ENCODE measurements at places on chromosomes 6 and 20. TPM values are rescaled to one million over a fixed set of nuclear protein-coding genes. Genes with fewer than 3 reads are reported as not detected.

Gene KCNS1
- total RNA-seq: 0.22 TPM

GRCh38 chr20:56875052-56875659 is 246.1 kb downstream of the TFAP2C start:
- no peak for DNase-seq

Gene MUC21
- not detected for total RNA-seq

GRCh38 chr20:57968120-57968519 is 258.3 kb upstream of the PMEPA1 start:
- DNase-seq: no peak

All from tibial nerve (tissue), 4 donors.